ENCODE measurements at places on chromosomes 1 and 21.

GRCh38 chr1:29712284-29712651 lies 475.9 kb downstream of the PTPRU start:
- no peak for DNase-seq

DNA sequence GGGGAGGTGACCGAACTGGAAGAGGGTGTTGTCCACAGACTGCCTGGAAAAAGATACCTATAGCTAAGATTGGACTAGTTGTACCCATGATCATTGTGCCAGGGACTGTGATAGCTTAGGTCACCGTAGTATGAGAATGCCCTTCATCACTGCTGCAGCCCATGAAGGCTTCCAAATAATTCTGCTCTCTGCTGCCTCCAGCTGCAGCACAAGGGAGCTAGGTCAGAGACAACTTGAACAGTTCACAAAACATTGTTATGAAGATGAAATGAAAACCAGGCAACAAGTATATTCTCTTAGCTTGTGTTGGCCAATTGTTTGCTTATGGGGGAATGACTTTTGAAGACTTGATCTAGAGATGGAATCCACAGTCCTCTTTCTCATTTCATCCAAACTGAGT lies 246.7 kb downstream of the MRPL39 start:
- DNase-seq = no peak

DNA sequence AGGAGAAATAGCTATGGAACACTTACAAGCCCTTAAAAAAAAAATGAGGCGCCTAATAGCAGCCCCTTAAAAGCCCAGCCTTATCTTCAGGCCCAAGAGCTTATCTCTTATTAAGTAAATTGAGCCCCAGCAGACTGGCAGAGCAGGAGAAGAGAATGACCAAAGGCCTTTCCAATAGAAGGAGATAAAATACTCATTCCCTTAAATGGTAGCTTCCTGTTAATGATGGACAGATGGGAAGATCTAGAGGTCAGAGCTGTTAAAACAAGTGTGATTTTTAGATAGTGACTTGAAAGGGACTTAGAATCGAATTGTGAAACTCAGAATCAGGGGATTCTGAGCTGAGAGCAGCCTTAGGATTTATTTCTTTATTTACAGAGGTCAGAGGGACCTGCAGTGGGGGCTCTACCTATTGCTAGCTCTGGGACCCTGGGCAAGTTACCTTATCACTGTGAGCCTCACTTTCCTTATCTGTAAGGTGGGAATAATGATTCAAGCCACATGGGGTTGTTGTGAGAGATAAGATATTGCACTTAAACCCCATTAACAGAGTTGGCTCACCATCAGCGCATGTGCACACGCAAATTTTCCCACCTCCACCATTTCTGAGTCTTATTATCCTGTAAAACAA lies 101.3 kb upstream of the C8B start:
- no peak for DNase-seq

DNA sequence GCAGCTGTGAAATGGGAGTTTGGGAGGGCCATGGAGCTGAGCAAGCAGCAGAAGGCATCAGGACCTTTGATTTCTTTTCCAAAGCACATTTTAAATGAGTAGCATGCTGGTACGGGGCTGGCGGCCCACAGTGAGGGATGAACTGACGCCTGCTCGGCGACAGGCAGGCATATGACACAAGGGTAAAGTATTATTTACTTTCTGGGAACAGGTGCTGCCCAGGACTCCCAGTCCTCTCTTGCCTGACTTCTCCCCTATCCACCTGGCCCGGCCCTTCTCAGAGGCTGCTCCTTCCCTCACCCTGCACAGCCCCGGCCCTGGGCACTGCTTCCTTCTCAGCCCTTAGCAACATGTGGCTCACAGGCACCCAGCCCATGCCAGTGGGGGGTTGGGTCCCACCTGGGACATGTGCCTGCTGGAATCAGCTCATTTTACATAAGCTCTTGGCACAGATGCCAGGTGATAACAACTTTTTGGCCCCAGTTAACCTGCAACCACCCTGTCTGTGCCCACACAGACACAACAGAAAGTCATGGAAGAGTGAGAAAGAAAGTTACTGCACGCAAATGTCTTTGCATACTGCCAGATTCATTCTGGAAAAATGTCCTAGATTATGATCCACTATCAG lies 112.3 kb upstream of the GADD45A start:
- peak; percentile 86 for DNase-seq

DNA sequence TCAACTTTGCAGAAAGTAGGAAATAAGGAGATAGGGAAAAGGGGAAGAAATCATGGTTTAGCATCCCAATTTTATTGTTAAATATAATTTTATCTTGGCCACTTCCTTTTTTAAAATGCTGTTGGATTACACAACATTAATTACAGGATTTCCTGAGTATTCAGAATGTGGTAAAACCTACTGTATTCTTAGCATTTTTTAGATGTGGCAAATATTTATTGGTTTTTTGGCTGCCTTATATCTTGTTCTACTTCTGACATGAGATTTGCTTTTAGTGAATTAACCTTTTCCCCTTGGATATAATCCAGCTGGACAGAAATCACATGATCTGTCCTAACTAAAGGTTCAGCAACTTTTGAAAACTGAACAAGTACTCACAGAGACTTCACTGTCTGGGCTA lies 104.9 kb downstream of the PTGS2 start:
- DNase-seq = no peak

GRCh38 chr1:201676197-201676596 lies 137.3 kb downstream of the NAV1 start:
- DNase-seq = peak; percentile 30

GRCh38 chr1:210747890-210748289 lies 386.1 kb downstream of the KCNH1 start:
- DNase-seq = no peak

DNA sequence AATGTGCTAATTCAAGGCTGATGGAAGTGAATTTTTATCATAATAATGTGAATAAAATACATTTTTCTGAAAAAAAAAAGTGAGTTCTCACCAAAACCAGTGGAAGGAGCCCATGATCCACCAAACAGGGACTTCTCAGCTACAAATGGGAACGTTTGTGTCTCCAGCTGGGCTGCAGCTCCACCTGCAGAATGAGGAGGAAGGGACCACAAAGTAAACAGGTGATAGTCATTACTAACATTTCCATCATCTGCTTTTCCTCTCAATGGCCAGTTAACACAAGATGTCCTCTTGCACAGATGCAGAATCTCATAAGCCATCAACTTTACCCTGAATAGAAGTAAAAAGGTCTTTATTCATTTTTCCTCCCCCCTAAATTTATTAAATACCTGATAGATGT lies 246.2 kb downstream of the MRPL39 start:
- no peak for DNase-seq

GRCh38 chr1:109395602-109396512 lies 1.9 kb downstream of the SORT1 start:
- peak; percentile 36 for DNase-seq

DNA sequence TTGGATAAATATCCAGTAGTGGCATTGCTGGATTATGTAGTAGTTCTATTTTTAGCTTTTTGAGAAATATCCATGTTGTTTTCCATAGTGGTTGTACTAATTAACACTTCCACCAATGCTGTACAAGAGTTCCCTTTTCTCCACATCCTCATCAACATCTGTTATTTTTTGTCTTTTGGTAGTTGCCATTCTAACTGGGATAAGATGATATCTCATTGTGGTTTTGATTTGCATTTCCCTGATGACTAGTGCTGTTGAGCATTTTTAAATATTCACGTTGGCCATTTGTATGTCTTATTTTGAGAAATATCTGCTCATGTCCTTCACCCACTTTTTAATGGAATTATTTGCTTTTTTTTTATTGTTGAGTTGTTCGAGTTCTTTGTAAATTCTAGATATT lies 183.9 kb downstream of the PTPRU start:
- DNase-seq = no peak

DNA sequence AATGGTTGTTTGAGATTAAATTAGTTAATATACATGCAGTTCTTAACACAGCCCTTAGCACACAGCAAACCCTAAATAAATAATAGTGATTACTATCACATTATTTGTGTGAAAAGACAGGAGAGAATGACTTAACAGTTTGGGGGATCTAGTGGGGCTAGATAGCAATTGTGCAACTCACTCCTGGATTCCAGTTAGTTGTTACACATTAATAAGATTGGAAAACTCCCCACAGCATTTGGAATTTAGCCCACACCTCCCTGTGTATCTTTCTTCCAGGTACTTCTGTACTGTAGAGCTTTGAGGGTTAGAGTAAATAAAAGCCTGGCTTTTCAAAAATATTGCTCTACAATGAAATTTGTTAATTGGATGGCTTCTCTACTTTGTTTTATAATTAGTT lies 93.2 kb downstream of the KCTD3 start:
- DNase-seq = no peak

- DNase-seq = no peak
These were observed 101.5 kb downstream of the KCNN3 start for GRCh38 chr1:154768456-154769125.

GRCh38 chr21:46124083-46124925 lies 26.4 kb downstream of the COL6A2 start:
- DNase-seq = no peak

DNA sequence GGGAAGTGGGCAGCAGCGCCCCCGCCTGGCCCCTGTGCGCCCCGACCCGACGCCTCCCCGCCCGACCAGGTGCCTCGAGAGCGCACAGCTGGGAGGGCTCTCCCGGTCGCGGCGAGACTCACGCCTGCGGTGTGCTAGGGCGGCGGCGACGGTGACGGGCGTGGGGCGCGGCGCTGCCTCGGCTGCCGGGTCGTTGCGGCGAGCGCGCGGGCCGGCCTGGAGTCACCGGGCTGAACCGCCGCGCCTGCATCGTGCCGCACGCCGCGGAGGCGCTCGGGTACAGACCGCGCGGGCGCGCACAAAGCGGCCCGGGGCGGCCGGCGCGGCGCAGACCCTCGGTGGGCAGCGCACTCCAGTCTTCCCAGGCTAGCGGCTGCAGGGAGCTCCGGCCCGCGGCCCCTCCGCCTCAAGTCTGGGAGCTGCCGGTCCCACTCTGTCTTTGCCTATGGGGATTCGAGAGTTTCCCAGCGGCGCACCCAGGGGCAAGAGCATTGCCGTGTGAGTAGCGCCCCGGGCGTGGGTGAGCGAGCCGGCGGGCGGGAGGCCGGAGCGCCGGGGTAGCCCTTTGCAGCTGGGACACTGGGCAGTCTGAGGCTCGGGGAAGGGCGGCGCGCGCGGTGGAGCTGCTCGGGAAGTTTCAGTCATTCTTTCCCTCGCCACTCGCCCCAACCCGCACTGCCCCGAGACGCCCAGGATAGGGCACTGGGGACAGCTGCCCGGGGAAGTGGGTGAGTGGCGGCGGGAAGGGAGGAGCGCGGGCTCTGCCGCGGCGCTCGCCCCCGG lies at the start of gene SLC35F3:
TSS of gene SLC35F3 (plus strand) at position 44 of the 783 bp plus-strand sequence.
- DNase-seq = peak; percentile 13

DNA sequence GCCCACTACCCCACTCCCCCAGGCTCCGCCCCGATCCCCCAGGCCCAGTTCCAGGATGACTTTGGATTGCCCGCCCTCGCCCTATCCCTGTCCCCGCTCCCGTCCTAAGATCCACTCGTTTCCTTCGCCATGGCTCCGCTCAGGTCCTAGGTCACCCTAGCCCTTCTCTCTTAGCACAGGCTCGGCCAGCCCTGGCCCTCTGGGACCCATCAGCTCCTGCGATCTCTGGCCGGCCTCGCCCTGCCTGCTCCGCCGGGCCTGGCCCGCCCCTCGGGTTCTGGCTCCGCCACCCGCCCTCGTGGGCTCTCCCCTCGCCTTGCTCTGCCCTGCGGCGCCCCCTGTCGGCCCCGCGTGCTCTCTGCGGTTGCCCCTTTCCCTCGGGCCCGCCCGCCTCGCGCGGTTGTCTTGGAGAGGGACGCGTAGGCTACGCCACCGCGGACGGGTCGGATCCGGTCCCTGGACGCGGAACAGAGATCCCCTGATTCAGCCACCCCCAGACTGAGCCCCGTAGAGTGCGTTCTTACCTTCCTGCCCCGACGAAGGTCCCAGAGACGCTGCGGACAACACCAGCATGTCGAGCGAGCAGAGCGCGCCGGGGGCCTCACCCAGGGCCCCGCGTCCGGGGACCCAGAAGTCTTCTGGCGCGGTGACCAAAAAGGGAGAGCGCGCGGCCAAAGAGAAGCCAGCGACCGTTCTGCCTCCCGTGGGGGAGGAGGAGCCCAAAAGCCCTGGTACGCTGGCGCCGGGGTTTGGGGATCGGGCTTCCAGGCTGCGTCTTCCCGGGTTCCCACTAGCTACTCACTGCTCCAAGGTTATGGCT lies at the start of gene LRRC71:
TSS of gene LRRC71 (plus strand) at position 400 of the 820 bp plus-strand sequence. CDS start at position 572, 172 bp downstream.
- DNase-seq = peak; percentile 79

DNA sequence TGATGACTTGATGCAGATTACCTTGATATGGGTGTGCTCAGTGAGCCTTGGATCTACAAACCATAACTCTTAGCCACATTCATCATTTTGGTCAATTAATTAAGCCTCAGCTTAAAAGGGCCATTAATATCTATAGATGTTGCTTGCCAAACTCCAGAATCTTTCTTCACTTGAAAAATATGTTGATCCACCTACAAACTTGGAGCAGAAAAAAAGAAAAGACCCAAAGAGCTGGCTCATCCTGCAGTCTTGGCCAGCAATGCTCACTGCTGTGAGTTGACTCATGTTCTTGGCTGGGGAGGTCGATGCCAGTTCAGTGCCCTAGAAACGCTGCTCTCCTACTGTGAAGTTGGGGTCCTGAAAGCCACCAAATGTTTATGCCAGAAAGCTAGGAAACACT lies 75.4 kb downstream of the DPT start:
- no peak for DNase-seq

Measured in transverse colon (tissue), 4 donors.